ENCODE measurements at places on chromosomes 12 and 14.

- DNase-seq: no peak
These were observed 106.7 kb downstream of the AEBP2 start for GRCh38 chr12:19546027-19546426.

GRCh38 chr14:56899829-56900228, 89.5 kb upstream of the OTX2 start:
- no peak for DNase-seq

DNA sequence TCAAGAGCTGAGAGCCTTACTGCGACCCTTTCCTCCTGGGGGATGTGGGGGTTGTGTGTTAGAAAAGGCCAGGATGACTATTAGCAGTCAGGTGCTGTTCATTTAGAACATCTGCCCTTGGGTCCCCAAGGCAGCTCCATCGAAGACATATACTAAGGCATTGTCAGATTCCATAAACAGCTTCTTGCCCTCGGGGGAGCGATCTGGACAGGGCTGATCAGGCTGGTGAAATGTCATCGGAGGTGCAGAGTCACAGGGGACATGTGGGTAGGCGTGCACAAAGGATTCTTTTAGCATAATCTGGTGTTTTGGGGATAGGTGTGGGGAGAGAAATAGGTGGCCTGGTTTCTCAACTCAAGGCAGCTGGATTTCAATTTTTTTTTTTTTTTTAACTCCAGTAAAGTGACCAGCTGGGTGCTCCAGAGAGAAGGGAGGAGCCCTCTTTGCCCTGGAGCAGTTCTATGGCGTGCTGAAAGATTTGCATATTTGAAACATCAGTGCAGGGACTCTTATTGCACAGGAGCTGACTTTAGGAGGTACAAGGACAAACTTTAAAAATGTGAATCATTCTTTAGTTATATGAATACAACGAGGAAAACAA, 160.1 kb downstream of the SUDS3 start:
- no peak for DNase-seq

DNA sequence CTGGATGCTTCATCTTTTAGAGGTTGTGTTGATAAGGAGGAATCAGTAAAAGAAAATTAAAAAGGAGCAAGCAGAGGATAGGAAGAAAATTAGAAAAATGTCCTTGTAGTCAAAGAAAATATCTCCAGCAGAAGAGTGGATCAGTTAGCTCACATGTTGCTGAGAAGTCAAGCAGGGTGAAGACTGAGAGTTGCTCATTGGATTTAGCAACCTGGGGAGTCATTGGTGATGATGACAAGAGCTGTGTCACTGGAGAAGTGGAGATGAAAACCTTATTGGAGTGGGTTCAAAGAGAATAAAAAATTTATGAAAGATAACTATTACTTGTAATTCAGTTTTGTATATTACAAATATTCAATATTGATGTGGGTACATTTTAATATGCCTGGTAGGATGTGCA, 9.8 kb downstream of the FRMD6 start:
- no peak for DNase-seq
